Central memory CD4-positive, alpha-beta T cell (primary cell): ENCODE measurements at places on chromosomes 1 and 21.

GRCh38 chr1:28329395-28330153 lies 734 bp downstream of the MED18 start:
- no peak for DNase-seq

GRCh38 chr1:226195144-226195543 lies 8.6 kb upstream of the ACBD3 start:
- DNase-seq: no peak

DNA sequence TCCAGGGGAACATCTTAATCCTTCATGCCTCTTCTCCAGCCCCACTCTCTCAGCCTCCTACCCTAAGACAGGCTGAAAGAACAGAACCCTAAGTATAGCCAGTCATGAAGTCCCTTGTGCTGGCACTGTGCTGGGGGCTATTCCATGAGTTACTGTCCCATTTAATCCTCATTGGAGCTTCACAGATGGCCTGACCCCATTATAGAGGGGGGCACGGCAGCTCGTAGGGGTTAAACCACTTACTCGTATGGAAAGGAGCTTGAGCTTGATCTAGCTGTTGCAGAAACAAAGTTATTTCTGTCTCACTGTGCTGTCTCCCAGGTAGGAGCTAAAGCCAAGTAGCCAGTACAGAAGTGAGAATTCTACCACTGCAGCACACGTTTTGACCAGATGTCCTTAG lies 203.2 kb upstream of the COA6 start:
- no peak for DNase-seq

GRCh38 chr1:55437692-55438091 lies 222.5 kb upstream of the USP24 start:
- DNase-seq: no peak

- DNase-seq: no peak
Observed at GRCh38 chr1:192830595-192831246, 21.9 kb downstream of the RGS2 start.

DNA sequence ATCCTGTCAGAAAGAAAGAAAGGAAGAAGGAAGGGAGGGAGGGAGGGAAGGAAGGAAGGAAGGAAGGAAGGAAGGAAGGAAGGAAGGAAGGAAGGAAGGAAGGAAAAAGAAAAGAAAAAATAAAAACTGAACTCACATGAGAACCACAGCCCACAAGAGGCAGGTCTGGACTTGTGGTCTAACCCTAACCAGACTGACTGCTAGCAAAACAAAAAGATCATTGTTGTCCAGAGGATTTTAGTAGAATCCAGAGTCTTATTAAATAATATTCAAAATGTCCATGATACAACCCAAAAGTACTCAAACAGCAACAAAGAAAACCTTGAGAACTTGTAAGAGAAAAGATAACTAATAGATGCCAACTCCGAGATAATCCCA lies 4.7 kb upstream of the ITGB2 start:
- DNase-seq: no peak

DNA sequence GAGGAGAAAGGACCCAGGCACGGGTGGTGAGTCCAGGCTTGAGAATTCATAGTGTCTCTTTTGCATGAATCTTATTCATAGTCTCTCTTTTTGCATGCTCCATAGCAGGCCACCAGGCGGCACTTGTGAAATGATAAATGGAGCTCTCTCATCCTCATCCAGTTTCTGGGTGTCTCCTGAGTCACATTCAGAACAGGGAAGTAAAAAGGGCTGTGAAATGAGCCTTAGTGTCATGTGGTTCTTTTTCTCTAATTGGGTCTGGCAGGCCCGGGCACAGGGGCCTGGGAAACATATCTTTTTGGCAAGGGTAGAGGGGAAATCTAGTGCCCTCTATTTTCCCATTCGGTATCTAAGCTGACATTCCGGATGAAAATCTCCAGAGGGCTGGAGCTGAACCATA lies 19.1 kb upstream of the NCF2 start:
- no peak for DNase-seq

- DNase-seq: no peak
Observed at GRCh38 chr1:42541104-42541503, 78.0 kb downstream of the CCDC30 start.

DNA sequence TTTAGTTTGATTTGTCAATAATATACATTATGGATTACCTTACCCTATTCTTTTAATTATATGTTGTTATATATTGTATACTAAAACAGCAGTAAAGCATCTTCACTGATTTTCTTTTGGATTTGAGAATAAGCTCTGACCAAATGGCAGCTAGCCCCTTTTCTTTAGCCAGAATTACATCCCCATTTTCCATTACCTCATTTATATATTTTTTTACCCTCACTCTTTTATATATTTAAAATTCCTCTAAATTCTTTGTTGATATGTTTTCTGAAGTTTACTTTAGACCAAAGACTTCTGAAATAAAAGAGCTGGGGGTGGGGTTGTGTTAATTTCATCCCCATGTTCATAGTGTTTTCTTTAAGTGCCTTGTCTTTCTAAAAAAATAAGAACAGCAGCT lies 24.6 kb downstream of the ANGPTL1 start:
- DNase-seq: no peak

DNA sequence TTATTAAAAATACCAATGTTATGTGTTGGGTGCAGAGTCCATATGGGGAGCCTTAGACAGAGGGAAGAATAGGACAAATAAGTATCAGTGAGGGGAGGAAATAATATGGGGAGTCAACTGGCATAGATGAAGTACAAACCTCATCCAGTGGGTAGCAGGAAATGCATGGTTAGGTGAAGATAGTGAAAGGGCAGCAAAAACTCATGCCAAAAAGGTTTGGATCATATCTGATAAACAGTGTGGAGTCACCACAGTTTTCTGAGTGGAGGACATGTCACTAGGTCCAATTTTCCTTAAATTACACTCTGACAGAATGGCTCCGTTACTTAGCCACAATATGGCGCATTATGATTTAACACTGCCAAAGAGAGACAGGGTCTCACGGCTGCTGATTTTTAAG lies 10.3 kb downstream of the DUSP23 start:
- DNase-seq: no peak
